Right lung (tissue), 10 donors: ENCODE measurements at places on chromosomes 3 and 15.

GRCh38 chr3:150793641-150794040 lies 30.7 kb upstream of the SIAH2 start:
- no peak for DNase-seq

DNA sequence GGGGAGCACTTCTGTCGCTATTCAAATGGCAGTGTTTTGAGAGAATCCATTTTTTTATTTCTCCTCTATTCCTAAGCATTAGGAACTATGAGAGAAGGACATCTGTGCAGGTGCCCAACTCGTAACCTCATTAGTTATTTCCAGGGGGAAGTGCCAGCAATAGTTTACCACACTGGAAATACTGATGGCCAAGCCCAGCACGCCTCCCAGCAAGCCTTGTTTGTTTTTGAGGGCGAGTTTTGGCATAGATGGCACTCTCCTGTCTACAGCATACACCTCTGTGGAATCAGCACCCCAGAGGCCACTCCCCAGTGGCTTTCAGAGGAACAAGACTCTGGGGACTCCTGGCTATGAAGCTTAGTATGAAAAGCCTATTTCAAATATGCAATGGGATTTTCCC lies 36.6 kb downstream of the FAN1 start:
- no peak for DNase-seq

DNA sequence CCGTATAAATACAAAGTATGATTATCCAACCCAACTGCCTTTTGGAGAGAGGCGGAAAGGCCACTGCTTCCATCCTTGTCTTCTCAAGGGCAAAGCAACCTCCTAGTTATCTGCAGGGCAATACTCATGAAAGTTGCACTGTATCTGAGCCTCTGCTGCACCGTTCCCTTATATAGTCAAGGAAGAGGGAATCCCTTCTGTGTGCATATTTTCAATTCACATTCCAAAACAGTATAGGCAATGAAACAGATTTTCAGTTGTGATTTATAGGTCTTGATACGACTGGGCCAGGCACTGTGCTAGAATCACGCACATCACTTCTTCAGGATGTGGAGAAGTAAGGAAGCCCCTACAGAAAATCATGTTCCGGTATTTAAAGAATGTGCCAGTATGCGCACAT lies 455.7 kb downstream of the FOXP1 start:
- DNase-seq, result no peak

GRCh38 chr15:34973512-34973911 lies 4.0 kb upstream of the AQR start:
- no peak for DNase-seq

DNA sequence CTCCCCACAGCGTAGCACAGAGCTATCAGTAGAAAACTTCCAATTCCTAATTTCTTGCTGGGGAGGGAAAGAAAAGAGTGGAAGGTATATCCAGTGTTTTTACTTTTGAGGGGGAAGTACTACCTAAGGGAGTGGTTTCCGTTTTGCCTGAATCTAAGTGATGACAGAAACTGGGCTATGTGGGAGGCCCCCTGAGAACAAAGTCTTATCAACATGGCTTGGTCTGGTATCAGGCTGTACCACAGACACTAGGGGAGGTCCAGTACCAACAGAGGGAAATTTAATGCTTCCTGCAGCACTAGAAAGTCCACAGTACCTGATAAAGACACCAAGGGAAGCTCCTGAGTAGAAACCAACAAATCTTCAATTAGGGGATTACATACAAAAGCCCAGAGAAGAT lies 199.2 kb downstream of the IL5RA start:
- DNase-seq, result no peak

DNA sequence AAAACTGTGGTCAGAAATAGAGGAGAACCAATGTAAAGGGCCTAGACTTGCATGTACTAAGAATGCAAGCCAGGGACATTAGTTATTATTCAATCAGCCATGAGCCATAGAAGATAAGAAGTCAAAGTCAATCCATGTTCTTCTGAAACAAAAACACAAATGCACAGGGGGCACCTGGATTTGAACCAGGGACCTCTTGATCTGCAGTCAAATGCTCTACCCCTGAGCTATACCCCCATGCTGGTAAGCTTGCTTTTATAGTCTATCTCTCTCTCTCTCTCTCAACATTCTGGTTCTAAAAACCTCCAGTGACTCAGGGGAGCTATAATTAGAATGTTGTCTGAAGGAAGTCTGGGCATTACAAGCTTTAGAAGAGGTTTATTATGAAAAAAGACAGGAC lies 85.6 kb upstream of the ACP3 start:
- no peak for DNase-seq

- no peak for DNase-seq
Measured at GRCh38 chr3:13373975-13374586, 46.0 kb downstream of the NUP210 start.

- DNase-seq, result no peak
Measured at GRCh38 chr3:9623148-9623547, 26.2 kb upstream of the MTMR14 start.

- no peak for DNase-seq
Measured at GRCh38 chr15:91102546-91103330, 2.7 kb downstream of the SV2B start.

DNA sequence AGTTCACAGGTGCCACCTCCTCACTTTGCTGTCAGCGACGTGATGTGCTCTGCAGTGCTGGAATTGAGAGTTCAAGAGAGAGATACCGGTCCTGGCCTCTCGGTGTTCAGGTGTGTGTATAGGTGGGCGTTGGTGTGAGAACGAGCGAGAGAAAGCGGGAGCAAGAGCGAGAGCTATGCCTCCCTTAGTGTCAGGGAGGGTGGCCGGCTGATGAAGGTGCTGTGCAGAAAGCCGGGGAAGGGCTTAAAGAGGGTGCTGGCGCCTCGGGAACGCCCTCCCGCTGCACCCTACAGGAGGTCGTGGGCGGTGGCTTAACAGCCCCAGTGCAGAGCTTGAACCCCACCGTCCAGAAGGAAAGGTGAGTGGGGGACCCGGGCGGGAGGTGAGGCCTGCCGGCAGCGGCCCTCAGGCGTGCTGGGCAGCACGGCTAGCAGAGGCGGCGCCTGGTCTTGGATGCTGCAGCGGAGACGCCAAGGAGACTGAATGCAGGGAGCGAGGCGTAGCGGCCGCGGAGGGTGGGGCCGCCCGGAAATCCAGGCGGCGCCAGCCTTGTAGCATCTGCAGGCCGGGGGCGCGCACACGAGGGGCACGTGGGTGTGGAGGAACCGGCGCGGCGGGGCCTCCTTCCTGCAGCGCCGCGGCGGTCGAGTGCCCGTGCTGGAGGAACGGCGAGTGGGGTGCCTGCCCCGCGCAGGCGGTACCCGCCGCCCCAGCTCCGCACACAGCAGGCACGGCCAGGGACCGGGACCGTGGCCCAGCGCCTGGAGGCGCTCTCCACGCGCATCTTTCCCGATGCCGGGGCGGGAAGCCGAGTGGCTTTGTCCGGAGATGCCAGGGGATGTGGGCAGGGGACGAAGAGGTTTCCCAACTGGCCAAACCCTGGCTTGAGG lies 246.8 kb upstream of the TOPAZ1 start:
- no peak for DNase-seq

GRCh38 chr3:94226078-94226477 lies 163.2 kb downstream of the NSUN3 start:
- no peak for DNase-seq

DNA sequence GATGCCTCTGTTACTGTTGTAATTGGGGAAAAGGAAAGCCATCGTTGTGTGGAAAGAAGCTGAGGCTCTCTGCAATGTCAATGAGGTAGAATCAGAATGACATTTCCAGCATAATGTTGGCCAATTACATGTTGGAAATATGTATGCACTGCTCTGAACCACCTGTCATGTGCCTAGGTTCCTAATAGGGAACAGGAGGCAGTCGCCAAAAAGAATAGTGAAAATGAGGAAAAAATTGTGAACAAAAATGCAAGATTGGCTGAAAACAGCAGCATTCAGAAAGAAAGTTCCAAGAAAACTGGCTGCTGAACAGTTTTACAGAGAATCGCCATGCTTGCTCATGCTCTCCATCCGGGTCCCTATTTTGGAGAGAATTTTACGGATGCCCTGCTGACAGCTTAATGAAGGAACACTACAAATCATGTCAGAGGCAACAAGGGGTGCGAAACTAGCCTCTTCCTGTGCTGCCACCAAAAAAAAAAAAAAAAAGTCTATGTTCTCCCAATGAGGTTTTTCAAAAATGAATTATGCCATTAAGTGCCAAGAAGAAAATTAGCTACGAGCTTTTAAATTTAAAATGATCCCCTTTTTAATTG lies 305.9 kb upstream of the ARRDC4 start:
- DNase-seq, result no peak

GRCh38 chr15:25060472-25060803 lies 105.7 kb downstream of the SNRPN start:
- no peak for DNase-seq

DNA sequence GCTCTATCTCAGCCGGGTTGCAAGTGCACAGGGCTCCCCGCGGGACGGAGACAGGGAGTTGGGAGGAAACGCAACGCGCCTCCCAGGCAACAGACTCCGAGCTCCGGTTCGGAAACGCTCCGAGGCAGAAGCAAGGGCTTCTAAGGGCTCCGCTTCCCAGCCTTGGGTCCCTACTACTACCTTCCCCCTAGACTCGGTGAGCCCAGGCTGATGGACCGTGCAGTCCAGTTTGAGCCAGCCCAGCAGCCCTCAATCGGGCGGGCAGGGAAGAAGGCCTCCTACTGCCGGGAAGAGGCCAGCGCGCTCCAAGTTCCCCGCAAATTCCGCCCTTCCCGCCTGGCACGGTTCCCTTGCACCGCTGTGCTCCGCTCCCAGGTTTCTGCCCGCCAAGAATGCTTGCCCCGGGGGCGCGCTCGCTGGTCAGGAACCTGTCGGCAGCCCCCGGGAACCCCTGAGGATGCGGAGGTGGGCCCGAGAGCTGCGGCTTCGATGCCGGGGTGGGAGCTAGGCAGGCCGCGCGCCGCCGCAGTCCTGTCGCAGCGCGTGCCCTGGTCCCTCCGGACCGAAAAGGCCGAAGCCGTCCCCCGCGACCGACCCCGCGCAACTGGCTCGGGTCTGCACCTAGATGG lies 728 bp downstream of the TRANK1 start:
- peak; percentile 67 for DNase-seq
